ENCODE measurements at places on chromosomes 2 and 18. TPM values are rescaled to one million over a fixed set of nuclear protein-coding genes. Genes with fewer than 3 reads are reported as not detected.

DCDC2C gene
- total RNA-seq = not detected

RPL37A gene
- total RNA-seq = 3,026 TPM

GRCh38 chr2:32384529-32384928, 27.7 kb downstream of the BIRC6 start:
- no peak for DNase-seq

DNA sequence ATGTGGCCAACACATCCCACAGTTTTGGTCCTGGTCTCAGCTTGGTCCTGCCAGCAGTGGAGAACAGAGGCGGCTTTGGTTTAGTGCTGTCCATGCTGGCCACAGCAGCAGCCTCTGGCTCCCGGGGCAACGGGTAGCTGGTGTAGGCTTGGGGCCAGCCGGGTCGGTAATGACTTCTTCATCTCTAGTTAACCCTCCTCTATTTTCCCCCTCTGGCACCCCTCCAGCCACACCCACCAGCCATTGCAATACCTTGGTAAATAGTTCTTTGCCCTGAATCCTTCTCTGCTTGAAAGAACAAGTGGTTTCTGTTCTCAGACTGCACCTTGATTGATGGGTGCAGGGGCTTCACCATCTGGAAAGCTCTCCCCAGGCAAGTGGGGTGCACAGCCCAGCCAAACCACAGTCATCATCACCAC, 31.7 kb upstream of the ZNF396 start:
- no peak for DNase-seq

DNA sequence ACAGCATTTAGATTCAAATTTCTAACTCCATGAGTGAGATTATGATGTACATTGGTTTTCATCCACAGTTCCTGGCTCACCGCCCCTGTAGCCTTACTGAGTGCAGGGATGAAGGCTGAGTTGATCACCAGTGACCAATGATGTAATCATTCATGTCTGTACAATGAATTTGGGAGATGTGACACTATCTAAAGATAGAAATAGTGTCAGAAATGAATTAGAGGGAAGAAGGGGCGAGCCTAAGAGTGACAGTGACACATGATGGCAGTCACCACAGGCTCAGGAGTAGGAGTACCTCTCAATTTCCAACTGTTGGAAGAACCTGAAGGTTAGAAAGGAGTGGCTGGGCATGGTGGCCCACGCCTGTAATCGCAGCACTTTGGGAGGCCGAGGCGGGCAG, 3.2 kb downstream of the METTL4 start:
- no peak for DNase-seq

Measured in H7 (cell line).